ENCODE measurements at places on chromosomes 2 and 18.

DNA sequence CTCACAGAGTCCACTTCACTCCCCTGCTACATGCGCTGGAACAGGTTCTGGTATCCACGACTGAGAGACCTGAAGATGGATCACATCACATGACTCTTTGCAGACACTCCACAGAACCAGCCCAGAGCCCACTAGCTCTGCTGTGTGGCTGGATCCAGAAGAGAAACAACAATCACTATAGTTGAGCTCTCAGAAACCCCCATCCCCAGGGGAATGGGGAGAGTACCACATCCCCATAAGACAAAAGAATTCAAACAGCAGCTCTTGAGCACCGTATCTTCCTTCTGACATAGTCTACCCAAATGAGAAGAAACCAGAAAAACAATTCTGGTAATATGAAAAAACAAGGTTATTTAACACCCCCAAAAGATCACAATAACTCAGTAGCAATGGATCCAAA, 76.4 kb downstream of the ZSWIM2 start:
- DNase-seq, result no peak

DNA sequence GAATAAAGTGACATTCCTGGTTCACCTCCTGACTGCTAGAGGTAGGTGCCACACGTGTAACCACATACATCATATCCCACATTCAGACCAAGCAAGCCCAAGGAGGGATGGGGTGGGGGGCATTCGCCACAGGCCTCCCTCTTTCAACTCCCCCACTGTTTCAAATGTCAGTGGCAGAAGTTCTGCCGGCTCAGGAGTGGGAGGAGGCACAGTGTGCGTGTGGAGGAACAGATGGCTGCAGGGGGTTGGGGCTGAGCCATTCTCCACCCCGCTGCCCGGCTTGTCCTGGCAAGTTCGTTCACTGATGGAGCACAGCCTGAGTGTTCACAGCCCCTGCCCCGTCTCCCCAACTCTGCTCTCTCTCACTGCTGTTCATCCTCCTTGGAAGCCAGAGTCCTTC, 75.4 kb upstream of the TANC1 start:
- DNase-seq, result peak; percentile 83

GRCh38 chr2:69514406-69514805, 77.2 kb upstream of the NFU1 start:
- DNase-seq, result peak; percentile 71

DNA sequence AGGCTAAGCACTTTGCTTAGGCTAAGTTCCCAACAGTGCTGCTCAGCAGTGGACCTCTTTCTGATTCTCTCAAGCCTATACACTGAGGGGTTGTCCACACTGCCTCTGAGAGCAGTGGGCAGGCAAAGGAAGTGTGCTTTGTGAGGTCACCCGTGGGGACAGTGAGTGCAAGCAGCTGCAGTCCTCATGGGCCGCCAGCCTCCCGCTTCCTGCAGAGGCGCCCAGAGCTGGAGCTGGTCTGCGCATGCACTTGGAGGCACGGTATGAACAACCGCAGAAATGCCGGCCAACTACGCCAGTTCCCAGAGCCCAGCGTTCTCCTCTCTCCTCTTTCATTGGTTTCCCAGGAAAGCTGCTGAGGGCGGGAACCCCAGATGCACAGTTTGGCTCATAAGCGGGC, 149.5 kb upstream of the DLX2 start:
- no peak for DNase-seq

GRCh38 chr2:67476809-67477790, 80.0 kb downstream of the ETAA1 start:
- DNase-seq, result peak; percentile 62

- no peak for DNase-seq
Measured at GRCh38 chr2:194289712-194290346, 1367.2 kb upstream of the SLC39A10 start.

DNA sequence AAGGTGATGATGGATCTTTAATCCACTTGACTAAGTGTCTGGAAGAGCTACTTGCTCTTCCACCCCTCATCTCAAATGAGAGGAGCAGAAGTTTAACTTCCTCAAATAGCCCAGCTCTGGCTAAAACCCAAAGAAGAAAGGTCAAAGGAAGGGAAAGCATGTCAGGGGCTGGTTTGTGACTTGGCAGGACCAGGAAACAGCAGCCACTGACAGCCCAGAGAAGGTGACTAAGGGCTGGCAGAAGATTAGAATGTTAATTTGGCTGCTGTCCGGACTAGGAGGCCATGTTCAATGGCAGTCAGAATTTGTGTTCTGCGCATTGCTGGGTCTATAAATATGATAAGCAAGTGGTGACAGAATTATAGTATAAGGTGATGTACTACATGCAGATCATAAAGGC, 386.2 kb downstream of the SETBP1 start:
- peak; percentile 15 for DNase-seq

- DNase-seq, result no peak
Measured at GRCh38 chr18:58349650-58350049, 279.2 kb downstream of the ALPK2 start.

DNA sequence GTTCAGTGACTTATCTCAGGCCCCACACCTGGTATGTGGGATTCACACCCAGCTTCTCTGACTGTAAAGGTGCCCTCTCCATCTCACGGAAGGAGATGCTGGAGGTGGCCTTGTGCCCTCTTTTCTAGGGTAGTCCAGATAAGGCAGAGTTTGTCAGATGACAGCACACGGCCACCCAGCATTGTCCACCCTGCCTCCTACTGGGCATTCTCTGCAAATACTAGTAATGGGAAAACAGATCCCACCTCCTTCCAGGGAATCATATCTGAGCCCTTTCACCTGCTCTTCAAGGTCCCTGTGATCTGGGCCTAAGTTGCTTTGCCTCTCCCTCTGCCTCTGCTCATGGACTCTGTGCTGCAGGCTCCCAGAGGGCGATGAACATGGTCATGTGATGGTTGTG, 214.7 kb downstream of the CLIP4 start:
- DNase-seq, result no peak

- DNase-seq, result peak; percentile 68
Measured at GRCh38 chr2:111209045-111209514, 88.4 kb downstream of the BCL2L11 start.

DNA sequence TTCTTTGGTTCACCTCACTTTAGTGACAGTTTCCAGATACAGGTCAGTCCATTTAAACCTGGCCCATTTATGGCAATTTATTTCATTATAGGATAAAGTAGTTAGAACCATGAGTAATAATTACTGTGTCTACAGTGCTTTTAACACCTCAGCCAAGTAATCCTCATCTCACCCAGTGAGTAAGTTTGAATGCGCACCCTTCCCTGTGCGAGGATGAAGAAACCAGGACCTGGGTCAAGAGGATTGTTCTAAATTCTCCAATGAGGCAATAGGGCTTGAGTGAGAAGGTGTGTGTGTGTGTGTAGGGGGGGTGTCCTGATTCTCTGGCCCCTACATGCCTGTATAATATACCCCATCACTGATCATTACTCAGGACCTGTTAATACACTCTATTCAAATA, 854 bp upstream of the MYO1B start:
- DNase-seq, result no peak

DNA sequence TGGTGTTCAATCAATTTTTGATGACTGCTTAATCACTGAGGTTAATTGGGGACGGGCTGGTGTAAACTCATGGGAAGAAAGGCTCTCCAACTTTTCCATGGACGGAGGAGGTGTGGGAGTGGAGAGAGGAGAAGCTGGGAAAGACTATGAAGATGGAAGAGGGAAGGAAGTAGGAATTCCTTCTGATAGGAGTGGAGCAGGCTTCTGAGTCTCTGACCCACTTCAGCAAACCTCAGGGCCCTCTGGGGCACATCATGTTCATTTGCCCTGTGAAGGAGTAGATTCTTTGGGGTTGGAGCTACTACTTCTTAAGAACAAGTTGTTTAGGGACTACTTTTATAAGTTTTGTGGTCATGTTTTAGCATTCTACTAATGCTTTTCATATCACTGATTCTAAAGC, 87.0 kb upstream of the MAP4K3 start:
- DNase-seq, result peak; percentile 38

DNA sequence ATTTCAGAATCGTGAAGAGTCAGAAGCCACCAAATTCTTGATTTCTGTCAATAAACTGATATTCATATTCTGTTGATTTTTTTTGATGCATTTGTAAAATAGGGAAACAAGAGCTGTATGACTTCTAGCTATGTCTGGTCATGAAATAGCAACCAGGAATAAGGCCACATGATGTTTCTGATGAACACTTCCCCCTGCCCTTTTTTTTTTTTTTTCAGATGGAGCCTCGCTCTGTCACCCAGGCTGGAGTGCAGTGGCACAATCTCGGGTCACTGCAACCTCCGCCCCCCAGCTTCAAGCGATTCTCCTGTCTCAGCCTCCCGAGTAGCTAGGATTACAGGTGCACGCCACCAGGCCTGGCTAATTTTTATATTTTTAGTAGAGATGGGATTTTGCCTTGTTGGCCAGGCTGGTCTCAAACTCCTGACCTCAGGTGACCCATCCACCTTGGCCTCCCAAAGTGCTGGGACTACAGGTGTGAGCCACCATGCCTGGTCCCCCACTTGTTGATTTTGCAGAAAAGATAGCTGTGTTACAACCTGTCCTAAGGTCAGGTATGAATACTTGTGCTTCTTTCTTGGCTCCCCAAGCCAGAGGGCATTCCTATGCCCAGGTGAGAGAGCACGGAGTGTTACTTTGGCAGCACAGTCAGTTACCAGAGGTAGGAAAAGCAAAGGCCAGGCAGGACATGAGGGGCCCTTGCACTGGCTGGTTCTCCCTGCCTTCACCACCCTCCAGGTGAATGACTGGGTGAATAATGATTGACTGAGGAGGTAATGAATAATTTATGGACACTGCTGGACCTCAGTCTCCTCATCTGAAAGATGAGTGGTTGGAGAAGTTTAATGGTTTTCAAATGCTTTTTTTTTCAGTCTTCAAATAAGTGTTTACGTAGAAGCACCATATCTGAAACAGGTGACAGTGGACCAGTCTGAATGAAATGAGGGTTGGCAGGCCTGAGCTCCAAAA, 39.6 kb downstream of the PAX8 start:
- no peak for DNase-seq

DNA sequence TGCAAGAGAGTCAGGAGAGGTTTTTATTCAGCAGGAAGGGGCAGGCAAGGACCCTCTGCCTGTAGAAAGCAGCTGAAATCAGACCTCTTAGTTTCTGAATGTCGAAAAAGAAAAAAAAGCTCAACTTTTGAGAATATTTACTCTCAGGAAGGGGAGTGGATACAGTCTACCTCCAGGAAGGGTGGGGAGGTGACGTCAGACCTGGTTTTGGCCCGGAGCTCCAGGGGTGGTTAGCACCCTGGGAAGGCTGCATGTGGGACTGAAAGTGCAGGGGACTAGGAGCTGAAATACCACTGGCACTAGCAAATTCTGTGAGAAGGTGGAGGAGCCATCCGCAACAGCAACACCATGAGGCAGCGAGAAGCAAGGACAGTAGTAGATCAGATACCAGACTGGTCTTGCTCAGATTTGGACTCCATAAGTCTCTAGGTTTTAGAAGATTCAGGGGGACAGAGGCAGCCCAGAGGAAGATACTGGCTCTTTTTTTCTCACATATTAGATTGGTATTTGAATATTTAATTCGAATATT, 19.8 kb downstream of the MC2R start:
- DNase-seq, result no peak

DNA sequence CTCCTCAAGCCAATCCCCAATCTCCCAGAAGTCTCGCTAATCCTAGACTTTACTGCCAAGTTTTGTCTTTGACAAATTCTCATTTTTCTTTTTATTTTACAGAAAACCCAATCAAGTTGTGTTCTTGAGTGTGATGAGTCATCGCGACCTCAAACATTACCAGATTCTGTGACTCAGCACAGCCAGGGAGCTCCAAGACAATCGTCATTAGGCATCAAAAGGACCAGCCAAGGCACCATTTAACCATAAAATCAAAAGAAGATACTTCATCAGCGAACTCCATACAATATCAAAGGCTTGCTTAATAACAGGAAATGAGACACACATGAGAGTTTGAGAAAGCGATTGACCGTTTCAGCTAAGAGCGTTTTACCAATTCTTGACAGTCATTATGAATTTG, 146.2 kb upstream of the AGAP1 start:
- peak; percentile 86 for DNase-seq

DNA sequence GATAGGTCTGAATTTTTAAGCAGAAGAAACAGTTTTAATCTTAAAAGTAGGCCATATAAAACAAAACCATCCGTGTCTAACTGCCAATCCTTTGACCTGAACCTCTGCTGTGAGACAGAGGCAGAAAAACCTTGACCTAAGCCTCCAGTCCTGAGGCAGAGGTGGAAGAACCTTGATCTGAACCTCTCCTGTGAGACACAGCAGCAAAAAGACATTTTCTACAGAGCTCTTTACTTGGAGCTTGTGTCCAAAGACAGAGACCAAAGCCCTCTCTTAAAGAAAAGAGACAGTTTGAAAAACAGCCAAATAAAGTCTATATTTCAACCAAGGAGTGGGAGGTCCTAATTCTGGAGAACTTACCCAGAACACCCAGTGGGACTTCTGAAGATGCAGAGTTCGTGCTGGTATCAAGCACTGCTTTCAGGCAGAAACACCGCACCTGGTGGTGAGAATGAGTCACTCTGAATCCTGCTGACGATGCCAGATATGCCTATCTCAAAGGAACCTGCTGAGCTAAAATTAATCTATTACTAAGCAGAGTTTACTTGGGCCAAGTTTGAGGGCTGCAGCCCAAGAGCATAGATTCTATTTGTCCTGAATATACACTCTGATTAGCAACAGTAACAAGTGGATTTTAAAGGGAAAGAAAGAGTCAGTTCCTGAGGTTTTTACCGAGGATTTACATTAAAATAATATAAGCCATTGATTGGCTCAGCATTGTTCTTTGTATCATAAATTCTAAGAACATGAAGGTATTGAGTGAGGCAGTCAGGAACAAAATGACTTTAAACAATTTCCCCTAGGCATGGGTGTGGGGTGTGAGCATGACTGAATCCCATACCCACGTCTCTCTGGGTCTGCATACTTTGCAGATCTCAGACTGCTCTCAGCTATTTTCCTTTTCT, 806.4 kb downstream of the TRIB2 start:
- DNase-seq, result no peak

GRCh38 chr2:30267161-30267975, 36.0 kb downstream of the LBH start:
- DNase-seq, result no peak

GRCh38 chr2:7007846-7008741, 90.9 kb downstream of the RNF144A start:
- peak; percentile 45 for DNase-seq

GRCh38 chr2:73979021-73979420, 5.7 kb upstream of the TET3 start:
- no peak for DNase-seq

GRCh38 chr18:9742524-9743131, 34.5 kb downstream of the RAB31 start:
- peak; percentile 43 for DNase-seq

DNA sequence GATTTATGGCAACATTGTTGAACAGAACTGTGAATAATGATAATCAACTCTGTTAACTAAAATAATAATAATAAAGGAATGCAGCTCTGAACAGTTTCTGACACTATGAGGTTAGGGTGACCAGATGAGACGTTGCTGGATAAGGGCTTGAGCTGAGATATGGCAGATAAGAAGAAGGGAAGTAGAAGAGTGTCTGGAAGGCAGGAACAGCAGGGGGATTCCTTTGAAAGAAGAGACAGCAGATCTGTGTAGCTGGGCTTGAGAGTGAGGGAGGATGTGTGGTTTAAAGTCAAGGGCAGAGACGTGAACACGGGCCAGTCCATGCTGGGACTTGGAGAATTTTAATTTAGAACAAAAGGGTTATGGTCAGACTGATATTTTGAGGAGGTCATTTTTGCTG, 273.1 kb upstream of the SLC14A2 start:
- no peak for DNase-seq

- DNase-seq, result no peak
Measured at GRCh38 chr18:58761970-58762780, 90.9 kb downstream of the MALT1 start.

- no peak for DNase-seq
Measured at GRCh38 chr18:10285283-10285640, 169.2 kb upstream of the APCDD1 start.

- peak; percentile 24 for DNase-seq
Measured at GRCh38 chr2:128290356-128290755, 28.3 kb downstream of the HS6ST1 start.

All from AG10803 (cell line).